ENCODE measurements at places on chromosomes 5 and 9.

GRCh38 chr5:139377226-139377625 is 5.9 kb downstream of the SLC23A1 start:
- no peak for DNase-seq
- peaks cover 16% of the 10 kb centered on the region for H3K36me3 ChIP-seq
- peaks cover 8% of the 10 kb centered on the region for H3K4me1 ChIP-seq

- H3K36me3 ChIP-seq: peaks cover 3% of the 10 kb centered on the region
- peaks cover 68% of the 10 kb centered on the region for H3K4me1 ChIP-seq
- no peak for DNase-seq
- peaks cover 14% of the 10 kb centered on the region for H3K27me3 ChIP-seq
- peak overlapping the region; percentile 74 for H3K4me3 ChIP-seq
- H3K27ac ChIP-seq: peak overlapping the region; percentile 99
Observed at GRCh38 chr5:963310-963672, 45.3 kb upstream of the NKD2 start.

- no peaks in the 10 kb centered on the region for H3K27me3 ChIP-seq
- no peak overlapping the region for H3K4me3 ChIP-seq
- peaks cover 8% of the 10 kb centered on the region for H3K36me3 ChIP-seq
- peaks cover 6% of the 10 kb centered on the region for H3K4me1 ChIP-seq
- no peak for DNase-seq
- H3K27ac ChIP-seq: no peak overlapping the region
Observed at GRCh38 chr9:123048748-123049147, 15.3 kb downstream of the GPR21 start.

DNA sequence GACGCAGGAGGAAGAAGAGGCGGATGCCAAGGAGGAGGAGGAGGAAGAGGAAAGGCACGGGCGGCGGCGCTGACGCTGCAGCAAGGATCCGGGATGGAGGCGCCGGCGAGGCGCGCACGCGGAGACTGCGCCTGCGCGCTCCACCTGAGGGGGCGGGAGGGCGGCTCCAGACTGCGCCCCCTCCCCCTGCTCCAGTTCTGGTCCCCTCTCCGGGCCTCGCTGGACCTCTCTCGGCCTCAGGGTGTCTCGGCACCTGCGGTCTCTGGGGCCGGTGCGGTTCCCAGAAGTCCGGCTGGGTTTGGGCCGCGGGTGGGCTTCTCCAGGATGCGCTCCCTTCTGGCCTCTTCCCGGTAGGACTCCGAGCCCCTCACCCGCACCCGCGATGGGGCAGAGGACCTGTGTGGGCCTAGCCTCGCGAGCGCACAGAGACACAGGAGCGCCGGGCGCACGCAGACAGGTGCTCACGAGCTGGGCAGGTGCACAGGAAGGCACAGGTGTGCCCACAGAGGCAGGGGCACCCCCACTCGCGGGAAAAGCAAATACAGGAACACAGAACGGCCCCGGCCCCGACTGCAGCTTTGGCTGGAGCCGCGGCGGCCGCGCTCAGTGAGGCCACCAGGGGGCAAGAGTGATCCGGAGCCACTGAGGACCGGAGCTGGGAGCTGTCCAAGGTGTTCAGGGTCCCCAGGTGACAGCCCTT is at the start of gene NPDC1:
Gene NPDC1 (minus strand): TSS at position 90 of the 700 bp plus-strand sequence. CDS start 188 bp downstream, outside the sequence.
- H3K4me3 ChIP-seq: peak within 1 kb of the TSS; percentile 71
- H3K36me3 ChIP-seq: no peaks in the 10 kb centered on the region
- H3K27me3 ChIP-seq: peaks cover 28% of the 10 kb centered on the region
- peak; percentile 89 for DNase-seq

DNA sequence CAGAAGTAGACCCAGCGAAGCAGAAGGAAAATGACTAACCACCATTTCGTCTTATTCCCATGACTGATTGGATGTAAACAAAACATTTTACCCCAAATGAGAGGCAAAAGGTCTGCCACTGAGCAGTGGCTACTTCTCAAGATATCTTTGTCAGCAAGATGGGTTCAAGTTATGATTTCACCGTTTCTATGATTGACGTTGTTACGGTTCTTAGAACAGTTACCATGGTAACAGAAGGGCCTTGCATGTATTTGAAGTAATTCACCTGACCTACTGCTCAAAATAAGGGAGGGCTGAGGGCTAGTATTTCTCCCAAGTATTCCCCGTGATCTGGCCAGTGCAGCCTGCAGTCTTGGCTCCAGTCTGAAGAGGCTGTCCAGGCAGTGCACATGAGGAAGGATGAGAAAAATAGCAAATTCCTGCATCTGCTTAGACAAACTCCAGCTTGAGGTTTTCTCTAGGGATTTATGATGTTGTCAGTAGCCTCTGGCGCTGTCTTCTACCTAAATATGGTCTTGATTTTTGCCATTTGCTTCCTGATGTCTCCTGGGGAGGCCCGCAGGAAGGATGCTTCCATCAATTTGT is 372.7 kb downstream of the TMEM38B start:
- H3K27me3 ChIP-seq: no peaks in the 10 kb centered on the region
- no peaks in the 10 kb centered on the region for H3K36me3 ChIP-seq
- H3K27ac ChIP-seq: no peak overlapping the region
- no peaks in the 10 kb centered on the region for H3K4me1 ChIP-seq
- DNase-seq: no peak
- no peak overlapping the region for H3K4me3 ChIP-seq

Data from activated CD8-positive, alpha-beta T cell treated with anti-CD3 and anti-CD28 coated beads, Interleukin-2, amount 10 ng/mL, durations not matched to agents 7 days and 5 days (primary cell).